ENCODE measurements at places on chromosomes 3 and 15.

- peak; percentile 28 for DNase-seq
These were observed 85.5 kb upstream of the CDV3 start for GRCh38 chr3:133487920-133488540.

DNA sequence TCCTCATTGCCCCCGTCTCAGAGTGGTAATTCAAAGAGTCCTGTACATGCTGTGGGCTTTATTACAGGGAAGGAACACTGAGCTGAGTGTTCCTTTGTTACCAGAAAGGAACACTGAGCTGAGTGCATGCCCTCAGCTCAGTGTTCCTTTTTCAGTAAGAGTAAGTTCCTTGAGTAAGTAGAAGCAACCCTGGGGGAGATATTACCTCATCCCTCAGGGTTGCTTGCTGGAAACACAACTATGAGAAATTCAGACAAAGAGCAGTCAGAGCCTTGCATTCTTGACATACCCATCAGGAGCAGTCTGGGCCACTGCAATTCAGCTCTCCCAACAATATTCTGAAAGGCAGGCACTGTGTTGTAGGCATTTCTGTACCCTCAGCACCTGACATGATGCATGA is 17.0 kb downstream of the CHRM5 start:
- peak; percentile 94 for DNase-seq

- DNase-seq: no peak
These were observed 87.2 kb downstream of the HMG20A start for GRCh38 chr15:77507911-77508310.

GRCh38 chr15:37061996-37062395 is 38.4 kb downstream of the MEIS2 start:
- no peak for DNase-seq

- no peak for DNase-seq
These were observed 33.1 kb upstream of the SEMA3F start for GRCh38 chr3:50122071-50122470.

DNA sequence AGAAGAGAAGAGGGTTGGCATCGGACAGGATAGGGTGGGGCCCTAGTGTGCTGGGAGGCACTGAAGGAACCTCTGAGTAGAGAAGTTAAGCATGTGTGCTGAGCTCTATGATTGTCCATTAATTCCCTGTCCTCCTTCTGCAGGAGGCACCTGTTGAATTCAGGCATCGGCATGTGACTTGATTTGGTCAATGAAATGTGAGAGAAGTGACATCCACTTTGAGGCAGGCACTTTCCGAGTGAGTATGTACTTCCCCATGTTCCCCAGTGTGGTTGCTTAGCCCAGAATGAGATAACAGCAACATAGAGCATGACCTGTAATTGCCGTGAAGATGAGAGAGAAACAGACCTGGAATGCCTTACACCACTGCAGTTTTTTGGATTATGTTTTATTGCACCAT is 224.8 kb downstream of the RPLP1 start:
- no peak for DNase-seq

- DNase-seq: no peak
These were observed 30.9 kb upstream of the CA12 start for GRCh38 chr15:63412551-63412950.

GRCh38 chr15:40263024-40263754 is 19.7 kb downstream of the ANKRD63 start:
- no peak for DNase-seq

DNA sequence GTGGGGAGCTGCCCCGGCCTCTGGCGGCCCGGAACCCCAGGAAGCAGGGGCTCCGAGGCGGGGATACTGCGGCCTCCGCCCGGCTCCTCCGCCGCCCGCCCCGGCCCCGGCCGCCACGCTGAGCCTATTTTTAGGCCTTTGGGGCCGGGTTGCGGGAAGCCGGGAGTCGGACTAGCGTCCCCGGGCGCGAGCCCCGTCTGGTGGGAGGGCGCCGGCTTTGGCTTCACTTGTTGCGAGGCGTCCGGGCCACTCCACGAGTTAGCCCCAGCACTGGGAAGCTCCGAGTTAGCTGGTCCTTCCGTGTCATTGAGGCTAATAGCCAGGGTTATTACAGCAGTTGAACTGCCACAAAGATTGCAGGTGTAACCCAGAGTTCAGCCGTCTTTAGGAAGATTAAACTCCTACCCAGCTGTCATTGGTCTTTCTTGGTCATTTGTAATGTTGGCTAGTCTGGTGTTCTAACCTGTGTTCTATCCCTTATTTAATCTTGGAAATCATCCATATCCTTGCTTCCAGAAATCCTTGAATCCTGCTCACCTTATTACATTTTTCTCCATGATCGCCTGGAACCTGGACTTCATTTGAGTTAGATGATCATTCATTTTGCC is 791 bp downstream of the GYG1 start:
- peak; percentile 50 for DNase-seq

GRCh38 chr3:7000501-7000900 is 139.6 kb downstream of the GRM7 start:
- DNase-seq: no peak

- peak; percentile 22 for DNase-seq
These were observed 2.4 kb downstream of the RPL39L start for GRCh38 chr3:187136936-187137335.
